ENCODE measurements at places on chromosomes 11 and 22. TPM values are rescaled to one million over a fixed set of nuclear protein-coding genes. Genes with fewer than 3 reads are reported as not detected.

DNA sequence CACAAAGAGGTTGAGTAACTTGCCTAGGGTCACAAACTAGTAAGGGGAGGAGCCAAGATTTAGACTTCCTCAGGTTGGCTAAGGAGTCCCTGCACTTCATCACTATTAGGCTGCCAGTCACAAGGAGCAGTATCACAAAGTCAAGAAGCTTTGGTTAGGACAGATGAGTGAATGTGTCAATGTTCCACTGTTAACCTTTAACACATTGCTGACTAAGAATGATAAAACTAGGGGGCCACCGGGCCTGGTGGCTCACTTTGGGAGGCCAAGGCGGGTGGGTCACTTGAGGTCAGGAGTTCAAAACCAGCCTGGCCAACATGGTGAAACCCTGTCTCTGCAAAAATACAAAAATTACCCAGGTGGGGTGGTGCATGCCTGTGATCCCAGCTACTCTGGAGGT lies 32.0 kb downstream of the TMEM123 start:
- DNase-seq, result no peak

DNA sequence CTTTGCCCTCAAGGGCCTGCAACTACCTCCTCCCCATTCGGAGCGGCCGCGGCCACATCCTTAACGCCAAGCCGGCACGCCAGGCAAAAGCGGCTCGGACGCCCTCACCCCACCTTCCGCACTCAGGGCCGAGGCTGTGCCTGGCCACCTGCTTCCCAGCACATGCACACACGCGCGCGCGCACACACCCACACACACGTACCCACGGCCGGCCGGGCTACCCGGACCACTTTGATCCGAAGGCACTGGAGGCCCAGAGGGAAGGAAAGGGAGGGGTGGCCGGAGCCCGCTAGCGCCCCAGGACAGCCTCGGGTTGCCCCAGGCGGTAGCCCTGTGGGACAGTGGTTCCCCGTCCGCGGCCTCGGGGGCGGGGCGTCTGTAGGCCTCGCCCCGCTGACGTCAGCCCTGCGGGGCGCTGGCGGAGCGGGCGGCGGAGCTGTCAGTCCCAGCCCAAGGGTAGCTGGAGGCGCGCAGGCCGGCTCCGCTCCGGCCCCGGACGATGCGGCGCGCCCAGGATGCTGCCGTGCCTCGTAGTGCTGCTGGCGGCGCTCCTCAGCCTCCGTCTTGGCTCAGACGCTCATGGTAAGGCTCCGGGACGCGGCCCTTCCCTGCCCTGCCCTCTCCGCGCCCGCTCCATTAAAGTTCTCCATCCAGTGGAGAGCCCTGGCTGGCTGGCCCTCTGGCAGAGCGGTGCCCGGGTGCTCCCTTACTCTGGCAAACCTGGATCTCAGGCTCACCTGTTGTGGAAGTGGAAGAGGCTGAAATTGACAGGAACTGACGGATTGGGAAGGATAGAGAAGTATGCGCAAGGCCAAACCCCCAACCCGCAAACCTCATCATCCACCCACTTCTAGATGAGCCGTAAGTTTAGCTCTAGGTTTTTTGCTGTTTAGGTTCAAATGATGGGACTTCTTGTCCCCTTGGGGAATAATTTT lies at the start of gene IL10RA:
Gene IL10RA (plus strand): TSS at position 442 of the 935 bp plus-strand sequence. CDS start 74 bp downstream, at position 516.
- DNase-seq, result peak; percentile 94

- DNase-seq, result no peak
These were observed 9.3 kb upstream of the SERPING1 start for GRCh38 chr11:57588046-57588710.

The GGTLC2 gene
- not detected for total RNA-seq

DNA sequence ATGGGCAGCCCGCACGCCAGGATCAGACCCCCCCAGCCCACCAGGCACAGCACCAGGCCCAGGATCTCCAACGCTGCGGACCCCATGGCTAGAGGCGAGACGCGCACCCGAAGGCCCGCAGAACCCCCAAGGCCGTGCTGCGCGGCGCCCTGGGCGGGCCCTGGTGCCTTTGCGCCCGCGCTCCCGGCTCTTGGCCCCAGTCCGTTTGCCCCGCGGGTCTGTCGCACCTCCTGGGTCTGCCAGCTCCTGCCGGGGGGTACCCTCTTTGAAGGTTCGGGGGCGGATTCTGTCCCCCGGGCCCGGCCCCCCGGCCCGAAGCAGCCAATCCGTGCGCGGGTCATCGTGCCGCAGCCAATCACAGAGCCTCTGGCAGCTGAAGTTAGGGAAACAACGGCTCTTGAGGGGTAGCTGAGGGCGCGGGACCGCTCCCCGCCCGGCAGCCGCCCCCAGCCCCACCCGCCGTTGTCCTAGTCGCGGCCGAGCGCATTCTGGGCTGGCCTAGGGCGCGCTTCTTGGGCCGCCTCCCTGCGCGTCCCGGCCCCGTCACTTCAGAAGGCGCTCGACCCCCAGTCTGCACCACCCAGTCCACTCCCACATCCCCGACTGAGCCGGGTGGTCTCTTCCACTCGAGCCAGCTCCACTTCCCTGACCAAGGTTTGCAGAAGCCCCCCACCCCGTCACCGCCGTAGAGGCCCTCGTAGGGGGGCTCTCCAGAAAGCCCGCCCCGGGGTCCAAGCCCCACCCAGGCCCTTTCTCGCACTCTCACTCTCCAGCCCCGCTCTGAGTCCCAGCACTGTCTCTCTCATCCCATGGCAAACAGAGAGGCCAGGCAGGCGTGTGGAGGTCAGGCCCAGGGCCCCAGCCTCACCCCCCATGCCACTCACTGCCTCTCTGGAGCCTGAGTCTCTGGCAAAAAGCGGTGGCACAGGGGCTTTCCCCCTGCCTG lies at the start of gene CLDN5:
Gene CLDN5 (minus strand): TSS at position 241 of the 946 bp plus-strand sequence. CDS start 155 bp downstream, at position 86.
- DNase-seq, result peak; percentile 80

- no peak for DNase-seq
These were observed 1428.0 kb upstream of the TENM4 start for GRCh38 chr11:80868831-80869230.

- no peak for DNase-seq
These were observed 63.4 kb downstream of the AAMDC start for GRCh38 chr11:77884186-77884828.

DNA sequence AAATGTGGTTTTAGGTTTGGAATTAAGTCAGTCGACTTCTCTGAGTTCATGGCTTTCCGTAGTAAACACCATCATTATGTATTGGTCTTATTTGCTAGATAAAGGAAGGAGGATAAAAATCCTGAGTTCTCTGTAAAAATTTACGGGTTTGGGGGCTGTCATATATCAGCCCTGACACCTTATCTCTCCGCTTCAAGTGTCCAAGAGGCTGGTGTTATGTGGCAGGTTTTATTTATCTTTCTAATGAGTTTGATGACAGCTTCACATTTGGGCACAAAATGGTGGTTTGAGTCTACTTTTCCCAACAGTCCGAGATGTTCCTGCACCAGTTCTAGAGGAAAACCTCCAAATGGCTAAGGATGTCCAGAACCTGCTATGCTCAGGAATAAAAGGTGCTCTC lies 67.3 kb upstream of the VSTM5 start:
- DNase-seq, result no peak

DNA sequence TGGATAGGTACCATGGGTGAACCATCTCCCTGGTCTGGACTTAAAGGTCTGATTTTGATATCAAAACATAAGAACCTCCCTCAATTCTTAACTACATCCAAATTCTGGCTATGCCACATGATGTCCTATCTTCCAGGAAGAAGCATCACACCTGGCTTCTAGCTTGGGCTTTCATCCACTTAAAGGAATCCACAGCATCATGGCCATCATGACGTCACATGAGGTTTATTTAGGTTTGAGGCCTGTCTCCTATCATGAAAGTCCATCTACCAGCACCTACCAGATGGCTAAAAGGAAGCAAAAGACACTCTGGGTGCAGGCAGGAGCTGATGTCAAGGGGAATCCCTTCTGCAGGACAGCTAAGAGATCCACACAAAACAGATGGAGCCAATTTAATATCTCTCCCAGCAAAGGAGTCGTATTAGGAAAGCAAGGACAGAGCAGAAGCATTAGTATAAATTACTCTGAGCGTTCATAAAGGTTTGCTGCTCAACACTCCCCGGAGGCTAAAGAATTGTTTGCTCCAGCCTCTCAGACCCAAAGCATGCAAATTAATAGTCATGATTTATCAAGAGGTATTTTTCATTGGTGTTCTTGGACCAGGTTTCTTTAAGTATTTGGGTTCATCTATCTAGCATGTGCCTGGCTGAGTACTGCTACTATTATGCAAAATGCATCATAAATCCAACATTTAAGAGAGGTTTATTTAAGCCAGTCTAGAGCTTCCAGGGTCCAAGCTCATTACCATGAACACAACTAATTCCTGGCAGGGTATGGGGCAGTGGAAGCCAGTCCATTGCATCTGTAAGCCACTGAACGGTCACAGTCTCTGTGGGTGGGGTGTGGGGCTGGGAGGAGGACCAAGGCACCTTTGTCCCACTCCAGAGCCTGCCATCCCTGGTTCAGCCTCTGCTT lies 47.2 kb downstream of the GALNT18 start:
- no peak for DNase-seq

DNA sequence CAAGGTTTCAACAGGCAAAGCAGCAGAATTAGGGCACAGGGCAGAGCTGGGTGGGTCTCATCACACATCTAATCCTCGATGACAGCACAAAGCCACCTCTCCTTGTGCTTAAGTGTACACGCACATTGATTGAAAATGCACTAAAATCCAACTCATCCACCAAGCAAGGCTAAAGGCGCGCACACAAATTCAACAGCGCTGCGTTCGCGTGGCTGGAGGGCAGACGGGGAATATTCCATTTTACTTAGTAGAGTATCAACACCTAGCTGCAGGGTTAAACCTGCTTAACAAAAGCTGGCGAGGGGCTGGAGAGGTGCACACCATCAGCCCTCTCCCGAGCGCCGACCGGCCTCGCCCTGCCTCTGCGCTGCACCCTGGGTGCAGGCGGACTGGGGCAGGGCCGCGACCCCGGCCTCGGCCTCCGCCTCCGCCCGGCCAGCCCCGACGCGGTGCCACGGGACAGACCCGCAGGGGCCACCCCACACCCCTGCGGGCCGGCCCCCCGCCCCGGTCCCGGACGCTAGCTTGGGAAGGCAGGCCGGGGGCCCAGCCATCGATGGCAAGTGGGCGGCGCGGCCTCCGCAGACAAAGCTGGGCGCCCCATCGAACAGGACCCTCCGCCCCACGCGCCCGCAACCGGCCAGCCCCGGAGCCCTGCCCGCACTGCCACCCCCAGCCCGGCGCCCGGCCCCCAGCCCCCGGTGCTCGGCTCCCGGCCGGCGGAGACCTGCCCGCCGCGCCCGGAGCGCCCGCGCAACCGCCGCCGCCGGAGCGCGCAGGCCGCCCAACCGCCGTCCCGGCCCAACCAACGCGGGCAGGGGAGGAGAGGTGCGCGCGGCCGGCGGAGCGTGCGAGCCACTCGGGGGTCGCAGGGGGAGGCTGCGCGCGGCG lies 929 bp downstream of the PRDM10 start:
- DNase-seq, result peak; percentile 77

The TOB2 gene
- total RNA-seq, result 26.9 TPM

DNA sequence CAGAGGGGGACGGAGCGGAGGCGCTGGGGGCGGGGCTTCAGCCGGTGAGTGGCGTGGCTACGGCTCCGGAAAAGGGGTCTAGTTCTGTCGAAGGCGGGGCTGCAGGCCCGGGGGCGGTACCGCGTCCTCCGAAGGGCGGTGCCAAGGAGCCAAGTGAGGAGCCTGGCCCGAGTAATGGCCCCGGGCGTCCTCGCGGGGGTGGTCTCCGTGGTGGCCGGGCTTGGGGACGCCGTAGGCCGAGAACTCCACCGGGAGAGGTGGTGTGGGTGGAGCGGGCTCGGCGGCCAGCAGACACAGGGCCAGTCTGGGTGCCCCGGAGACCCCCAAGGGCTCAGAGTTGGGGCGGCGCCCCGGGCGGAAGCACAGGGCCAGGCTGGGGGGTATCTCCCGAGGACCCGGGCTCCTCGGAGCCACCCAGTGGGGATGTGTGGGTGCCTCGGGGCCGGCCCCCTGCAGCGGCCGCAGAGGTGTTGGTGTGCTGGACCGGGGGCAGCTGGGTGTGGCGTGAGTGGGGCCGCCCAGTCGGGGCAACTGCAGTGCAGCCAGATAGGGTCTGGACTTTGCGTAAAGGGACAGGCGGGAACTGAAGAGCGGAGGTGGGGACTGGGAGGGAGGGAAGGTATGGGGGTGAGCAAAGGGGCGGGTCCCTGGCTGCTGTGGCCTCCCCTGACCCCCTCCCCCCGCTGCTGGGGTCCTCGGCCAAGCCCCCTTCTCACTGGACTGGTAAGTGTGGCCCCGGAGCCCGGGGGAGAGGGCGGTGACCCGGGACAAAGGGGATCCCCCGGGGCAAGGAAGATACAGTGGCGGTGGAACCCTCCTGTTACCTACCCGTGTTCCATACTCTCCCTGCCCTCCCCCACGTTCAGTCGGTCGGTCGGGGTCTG lies 838 bp downstream of the FKBP2 start:
- DNase-seq, result peak; percentile 100

- DNase-seq, result no peak
These were observed 103.6 kb downstream of the TMEM135 start for GRCh38 chr11:87141322-87141721.

The DEFB131B gene
- not detected for total RNA-seq

DNA sequence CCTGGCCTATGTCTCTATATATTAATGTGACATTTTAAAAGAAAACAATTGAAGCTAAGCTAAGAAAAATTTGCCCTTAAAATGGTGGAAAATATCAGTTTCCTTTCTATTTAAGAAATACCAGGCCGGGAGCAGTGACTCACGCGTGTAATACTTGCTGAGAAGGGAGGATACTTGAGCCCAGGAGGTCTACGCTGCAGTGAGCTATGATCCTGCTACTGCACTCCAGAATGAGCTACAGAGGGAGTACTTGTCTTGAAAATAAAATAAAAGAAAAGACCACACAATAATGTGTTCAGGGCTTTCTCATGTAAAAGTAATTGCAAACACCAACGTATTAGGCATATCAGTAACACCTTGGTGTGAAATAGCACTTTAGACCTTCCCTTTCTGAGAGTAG lies 1.4 kb upstream of the PRSS23 start:
- DNase-seq, result no peak

Data from cardiac septum (tissue), 1 donor.